ENCODE measurements at places on chromosomes 3 and 15. TPM values are rescaled to one million over a fixed set of nuclear protein-coding genes. Genes with fewer than 3 reads are reported as not detected.
A peak's percentile ranks its signal among the peaks of the same experiment; 100 is the strongest.

DNA sequence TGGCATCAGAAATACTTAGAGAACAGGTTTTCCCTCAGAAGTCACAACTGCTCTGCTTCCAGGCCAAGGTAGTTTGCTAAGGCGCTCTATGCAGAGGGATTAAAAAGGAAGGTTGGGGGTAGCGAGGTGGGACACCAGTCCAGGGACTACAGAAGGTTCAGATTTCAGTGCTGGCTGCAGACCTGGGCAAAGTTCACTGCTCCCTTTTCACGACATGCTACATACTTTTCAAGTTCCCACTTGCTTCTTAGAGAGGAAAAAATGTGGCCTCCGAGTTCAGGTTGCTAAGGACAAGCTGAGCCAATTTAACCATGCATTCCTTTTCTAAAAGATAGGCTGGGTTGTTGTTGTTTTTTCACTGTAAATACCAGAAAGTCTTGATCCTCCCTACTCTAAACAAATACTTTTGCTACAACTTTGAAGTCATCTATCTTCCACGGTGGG lies 158.6 kb upstream of the NR2F2 start:
- DNase-seq, result no peak

Gene STXBP5L
- total RNA-seq, result not detected

DNA sequence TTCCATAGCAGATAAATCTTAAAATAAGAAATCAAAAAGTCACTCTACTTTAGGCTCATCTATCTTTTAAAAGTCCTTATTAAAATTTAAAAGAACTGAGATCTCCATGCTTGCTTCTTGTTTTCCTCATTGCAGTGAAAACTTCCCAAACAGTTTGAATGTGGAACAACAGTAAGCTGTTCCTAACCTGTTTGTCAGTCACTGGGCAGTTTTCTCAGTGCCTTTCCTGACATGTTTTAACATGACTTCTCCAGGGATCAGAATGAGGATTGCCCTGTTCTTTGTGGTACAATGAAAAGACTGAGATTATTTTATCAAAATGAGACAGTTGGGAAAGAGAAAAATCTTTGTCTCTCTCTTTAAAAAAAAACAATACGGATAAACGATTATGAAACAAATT lies 774 bp downstream of the GPR87 start:
- no peak for DNase-seq

DNA sequence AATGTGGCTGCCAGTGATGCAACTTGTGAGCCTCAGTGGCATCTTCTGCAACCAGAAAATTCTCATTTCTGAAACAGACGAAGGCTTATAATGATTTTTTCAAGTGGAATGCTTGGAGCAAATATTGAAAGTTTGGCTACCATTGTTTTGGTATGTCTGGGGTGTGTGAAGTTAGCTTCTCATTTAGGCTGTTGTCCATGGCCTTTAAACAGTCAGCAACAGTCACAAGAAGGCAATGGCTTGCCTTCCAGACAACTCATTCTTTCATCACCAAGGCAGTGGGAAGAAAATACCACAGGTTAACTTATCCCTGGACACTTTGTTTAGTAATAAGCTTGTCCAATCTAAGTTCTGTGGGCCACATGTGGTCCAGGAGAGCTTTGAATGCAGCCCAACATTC lies 4.7 kb upstream of the BNC1 start:
- DNase-seq, result peak; percentile 26

DNA sequence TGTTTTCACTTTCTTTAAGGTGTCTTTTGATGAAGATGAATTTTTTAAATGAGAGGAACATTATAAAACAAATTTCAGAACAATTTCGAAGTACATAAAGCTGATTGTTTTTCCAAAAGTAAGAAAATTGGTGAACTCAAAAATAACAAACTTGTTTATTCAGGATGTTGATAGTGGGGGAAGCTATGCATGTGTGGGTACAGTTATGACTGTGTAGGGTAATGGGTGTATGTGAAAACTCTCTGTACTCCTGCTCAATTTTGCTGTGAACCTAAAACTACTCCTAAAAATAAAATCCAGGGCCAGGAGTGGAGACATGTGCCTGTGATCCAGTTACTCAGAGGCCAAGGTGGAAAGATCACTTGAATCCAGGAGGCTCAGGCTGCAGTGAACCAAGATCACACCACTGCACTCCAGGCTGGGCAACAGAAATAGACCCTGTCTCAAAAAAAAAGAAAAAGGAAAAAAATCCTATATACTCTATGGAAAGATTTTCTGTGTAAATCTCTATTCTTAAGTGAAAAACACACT lies 37.2 kb downstream of the PIK3CB start:
- DNase-seq, result no peak

Gene VEPH1
- total RNA-seq, result not detected

GRCh38 chr3:143875546-143875945 lies 27.3 kb upstream of the SLC9A9 start:
- no peak for DNase-seq

Gene COL6A6
- not detected for total RNA-seq

- peak; percentile 34 for DNase-seq
Observed at GRCh38 chr3:53375019-53375418, 27.7 kb upstream of the DCP1A start.

Gene SLC12A1
- not detected for total RNA-seq

GRCh38 chr15:57118013-57118799 lies 199.8 kb downstream of the TCF12 start:
- DNase-seq, result no peak

Gene UTS2B
- not detected for total RNA-seq

Gene AQP9
- total RNA-seq, result not detected

Gene CADM2
- total RNA-seq, result not detected

GRCh38 chr15:65610871-65611718 lies at the start of gene INTS14:
Gene INTS14, minus strand, starts transcription at chr15:65611131. Its CDS starts 3,751 bp downstream, at chr15:65607380.
- peak; percentile 98 for DNase-seq

DNA sequence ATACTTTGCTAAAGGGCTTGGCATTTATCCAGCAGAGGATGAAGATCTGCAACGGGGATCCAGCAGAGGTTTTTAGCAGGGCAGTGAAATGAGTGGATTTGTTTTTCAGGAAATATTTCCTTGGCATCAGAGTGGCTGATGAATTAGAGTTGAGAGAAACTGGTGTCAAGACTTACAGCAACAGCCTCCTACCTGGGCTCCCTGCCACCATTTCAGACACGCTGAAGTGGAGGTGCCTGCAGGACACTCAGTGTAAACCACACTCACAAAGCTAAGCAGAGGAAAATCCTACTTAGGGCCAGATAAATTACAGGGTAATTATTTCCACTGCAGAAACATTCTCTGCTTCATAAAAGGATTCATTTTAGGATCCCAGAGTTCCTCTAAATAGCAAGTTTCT lies 519.7 kb downstream of the FGF12 start:
- peak; percentile 5 for DNase-seq

Gene NEK10
- 4.7 TPM for total RNA-seq

DNA sequence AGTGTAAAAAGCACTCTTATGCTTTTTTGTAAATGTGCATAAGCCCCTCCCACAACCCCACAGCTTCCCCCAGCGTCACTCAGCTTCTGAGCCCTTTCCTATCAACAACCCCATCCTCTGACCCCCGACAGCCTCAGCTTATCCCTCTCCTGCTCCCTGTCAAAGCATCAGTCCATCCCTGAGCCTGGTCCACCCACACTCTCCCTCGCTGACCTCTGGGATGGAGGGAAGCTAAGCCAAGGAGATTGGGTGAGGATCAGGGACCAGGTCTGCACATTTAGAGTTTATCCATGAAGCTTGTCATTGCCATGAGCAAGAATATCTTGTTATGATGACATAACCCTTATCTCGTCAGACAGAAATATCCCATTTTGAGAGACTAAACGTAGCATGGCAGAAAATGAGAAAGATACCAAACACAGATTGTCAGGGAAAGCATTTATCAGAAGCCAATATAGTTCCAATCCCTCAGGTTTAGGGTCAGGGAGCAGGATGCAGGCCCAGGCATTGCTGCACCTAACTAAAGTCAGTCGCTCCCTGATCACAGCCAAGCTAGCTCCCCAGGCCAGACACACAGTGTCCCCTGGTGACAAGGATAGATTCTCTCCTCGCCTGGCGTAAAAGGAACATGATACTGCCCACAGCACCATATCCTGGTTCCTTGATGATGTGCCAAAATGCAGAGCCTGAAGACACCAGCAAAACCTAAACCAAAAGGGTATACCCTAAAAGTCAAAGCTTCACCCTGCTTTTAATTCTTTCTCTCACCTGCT lies 66.9 kb downstream of the DCLK3 start:
- no peak for DNase-seq

GRCh38 chr3:8366219-8366810 lies 135.3 kb upstream of the LMCD1 start:
- DNase-seq, result no peak

GRCh38 chr15:47742334-47742733 lies 25.0 kb downstream of the SEMA6D start:
- no peak for DNase-seq

GRCh38 chr3:150623945-150624344 lies 20.8 kb downstream of the SELENOT start:
- no peak for DNase-seq

Gene ADAMTSL3
- 0.10 TPM for total RNA-seq

DNA sequence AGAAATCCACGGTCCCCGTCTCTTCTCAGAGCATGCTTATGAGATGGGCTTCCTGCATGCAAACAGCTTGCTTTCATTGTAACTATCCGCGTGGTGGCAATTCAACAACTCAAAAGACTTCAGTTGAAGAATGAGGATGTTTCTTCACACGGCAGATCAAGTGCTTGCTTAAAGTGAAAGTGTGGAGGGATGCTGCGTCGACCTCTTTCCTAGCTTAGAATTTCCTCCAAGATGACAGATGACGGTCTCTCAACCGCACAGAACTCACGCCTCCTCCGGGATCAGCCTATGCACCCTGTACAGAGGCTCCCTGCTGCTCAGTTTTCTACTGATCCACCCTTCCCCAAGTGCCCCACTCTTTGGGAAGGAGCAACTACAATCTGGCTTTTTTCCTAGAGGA lies 47.8 kb downstream of the PCSK6 start:
- DNase-seq, result no peak

DNA sequence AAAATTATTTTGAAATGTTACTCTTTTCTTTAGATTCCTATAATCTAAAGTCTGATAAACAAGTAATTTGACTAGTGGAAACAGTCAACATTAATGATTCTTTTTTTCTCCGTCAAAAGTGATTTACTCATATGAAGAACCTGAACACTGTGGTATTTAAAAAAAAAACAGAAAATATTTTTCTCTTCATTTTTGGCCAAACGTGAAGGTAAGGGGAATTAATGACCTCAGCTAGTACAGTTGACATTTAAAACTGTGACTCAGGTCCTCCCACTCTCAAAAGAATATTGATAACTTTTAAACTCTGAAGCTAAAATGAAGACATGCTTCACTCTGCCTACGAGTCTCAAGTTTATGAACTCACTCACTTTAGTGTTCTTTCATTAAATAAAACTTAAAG lies 34.5 kb downstream of the TIGIT start:
- DNase-seq, result no peak

GRCh38 chr3:97579365-97579764 lies 185.2 kb upstream of the ARL6 start:
- DNase-seq, result no peak

GRCh38 chr3:49021813-49022687 lies at the start of gene NDUFAF3:
Gene NDUFAF3, plus strand, starts transcription at chr3:49022121. Its CDS starts 24 bp downstream, at chr3:49022145.
- DNase-seq, result peak; percentile 92

GRCh38 chr3:128783774-128784173 lies 57.8 kb downstream of the RAB7A start:
- DNase-seq, result no peak

DNA sequence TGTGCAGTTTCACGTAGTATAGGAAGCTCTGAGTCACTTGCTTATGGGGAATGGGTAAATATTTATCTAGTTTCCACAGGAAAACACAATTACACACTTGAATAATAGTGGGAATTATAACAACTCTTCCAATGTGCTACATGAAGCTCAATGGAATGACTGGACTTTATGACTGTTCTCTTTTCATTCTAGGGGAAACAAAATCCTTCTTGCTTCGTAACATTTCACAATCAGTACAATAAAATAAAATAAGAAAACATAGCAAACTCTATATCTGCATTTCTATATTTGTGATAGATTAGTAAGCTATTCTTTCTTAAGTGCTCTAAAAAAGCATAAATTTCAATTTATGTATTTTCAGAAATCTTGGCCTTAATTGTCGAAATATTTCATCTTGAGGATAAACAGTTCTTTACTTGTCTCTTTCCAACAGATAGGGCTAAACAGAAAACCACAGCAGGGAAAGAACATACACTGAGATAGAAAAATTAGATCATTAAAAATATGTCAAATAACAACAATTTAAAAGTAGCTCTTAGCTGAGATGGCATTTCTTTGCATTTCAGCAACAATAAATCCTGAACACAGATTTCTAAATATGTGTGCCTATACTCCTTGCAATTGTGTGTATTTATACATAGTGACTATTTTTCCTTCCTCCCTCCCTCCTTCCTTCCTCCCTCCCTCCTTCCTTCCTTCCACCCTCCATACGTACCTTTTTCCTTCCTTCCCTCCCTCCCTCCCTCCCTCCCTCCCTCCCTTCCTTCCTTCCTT lies 395.5 kb upstream of the KCNMB2 start:
- DNase-seq, result no peak

GRCh38 chr3:102180280-102180931 lies 254.4 kb upstream of the ZPLD1 start:
- no peak for DNase-seq

DNA sequence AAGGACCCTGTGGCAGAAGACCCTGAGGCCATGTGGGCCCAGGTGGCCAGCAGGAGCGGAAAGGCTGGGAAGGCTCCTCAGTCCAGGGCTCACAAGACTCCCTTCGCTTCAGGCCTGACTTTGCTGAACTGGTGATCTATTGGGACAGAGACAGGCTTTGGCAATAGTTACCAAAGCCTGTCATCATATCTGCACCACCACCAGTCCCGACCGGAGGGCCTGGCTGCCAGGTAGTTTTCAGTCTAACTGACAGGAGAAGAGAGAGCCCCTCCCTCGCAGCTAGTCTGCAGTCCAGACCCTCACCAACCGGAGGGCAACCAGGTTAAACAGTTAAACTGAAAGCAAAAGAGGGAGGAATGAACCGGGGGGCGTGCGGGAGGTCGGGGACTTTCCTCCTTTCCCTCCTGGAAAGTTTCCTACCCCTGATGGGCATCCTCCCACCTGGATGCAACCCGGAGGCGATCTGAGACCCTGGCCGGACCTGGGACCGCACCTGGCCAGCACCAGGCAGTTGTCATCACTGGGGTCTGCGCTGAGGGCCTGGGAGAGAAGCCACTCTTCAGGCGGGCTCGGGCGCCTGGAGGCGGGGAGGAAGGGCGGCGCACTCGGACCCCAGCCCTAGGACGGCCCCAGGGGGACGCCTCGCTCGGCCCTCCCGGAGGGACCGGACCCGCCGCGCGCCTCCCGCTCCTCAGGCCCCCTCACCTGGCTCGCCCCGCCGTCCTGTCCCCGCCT lies 435 bp downstream of the RAB27A start:
- peak; percentile 8 for DNase-seq

Gene PPP1R14D
- not detected for total RNA-seq

Gene THRB
- not detected for total RNA-seq

Gene ACKR4
- total RNA-seq, result 3.9 TPM

Gene SUCNR1
- total RNA-seq, result not detected
